ENCODE measurements at places on chromosomes 1 and 21.

DNA sequence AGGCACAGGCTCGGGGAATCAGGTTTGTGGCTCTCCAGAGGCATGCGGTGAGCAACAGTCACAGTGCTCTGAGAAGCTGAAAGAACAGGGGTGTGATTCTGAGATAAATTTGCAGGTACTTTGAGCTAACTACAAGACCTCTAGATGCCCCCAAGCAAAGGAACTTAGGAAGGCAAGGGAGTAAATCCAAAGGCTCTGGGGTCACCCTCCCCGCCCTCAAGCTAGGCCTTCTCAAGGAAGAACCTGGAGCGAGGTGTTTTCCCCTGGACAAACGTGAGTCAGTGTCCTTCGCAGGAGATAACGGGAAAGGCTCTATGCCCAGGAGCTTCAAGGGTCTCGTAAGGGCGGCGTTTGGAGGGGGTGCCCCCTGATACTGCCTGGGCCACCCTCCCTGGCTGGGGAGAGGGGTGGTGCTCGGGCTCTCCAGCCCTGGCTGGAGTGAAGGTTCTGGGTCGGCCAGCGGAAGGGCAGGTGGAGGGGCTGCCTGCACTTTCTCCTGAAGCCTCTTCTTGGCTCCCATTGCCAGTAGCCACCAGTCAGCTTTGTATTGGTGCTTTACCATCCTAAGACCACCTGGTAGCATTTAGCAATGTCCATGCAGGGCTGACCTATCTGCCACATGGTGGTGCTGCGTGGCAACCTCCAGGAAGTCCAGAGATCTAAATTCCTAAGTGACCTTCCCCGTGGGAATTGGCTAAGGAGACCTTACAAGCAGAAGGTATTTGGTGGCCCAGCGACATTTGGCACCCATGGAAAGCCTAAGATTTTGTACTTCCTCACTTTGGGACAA, 44.0 kb downstream of the GPR161 start:
- DNase-seq = no peak

GRCh38 chr1:11576109-11576875, 77.9 kb downstream of the FBXO2 start:
- no peak for DNase-seq

- DNase-seq = no peak
These were observed 14.8 kb downstream of the LHX4 start for GRCh38 chr1:180244840-180245239.

DNA sequence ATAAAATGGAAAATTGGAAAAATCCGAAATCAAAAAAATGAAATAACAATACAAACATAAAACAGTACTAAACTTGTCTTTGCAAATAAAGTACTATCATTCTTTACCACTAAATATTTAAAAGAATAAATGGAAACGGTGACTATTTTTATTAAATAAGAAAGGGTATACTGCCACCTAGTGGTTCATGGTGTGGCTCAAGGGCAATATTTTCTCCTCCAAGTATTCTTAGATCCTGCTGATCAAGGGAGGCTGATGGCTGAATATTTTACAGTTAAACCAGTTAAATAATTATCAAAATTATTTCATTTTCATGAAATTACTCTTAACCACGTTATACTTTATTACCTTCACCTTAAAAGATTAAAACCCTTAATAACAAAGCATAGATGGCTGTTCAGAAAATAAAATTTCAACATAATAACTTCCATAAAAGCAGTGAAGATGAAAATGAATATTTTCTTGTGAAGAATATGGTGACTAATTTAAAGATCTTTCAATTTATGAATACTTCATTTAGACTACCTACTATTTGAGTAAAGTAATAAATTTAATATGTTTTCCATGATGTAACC, 1793.9 kb downstream of the NCAM2 start:
- no peak for DNase-seq

- DNase-seq = no peak
These were observed 7.5 kb downstream of the LRRC8C start for GRCh38 chr1:89640440-89640839.

DNA sequence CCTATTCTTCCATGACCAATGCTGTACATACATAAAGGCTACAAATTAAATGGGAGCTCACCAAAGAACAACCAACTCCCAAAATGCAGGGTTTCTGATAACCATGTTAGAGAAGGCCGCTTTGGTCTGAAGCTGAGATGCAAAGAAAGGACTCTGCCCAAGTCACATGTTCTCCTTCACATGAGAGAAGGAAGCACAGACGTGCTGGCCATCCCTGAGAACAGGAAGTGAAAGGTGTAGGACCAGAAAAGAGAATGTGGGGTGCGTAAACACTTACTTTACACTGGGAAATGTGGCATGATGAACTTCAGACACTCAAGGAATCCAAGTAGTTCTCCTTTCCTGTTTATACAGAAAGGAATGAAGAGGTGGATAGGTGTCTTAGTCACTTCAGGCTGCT, 31.7 kb upstream of the TADA1 start:
- no peak for DNase-seq

DNA sequence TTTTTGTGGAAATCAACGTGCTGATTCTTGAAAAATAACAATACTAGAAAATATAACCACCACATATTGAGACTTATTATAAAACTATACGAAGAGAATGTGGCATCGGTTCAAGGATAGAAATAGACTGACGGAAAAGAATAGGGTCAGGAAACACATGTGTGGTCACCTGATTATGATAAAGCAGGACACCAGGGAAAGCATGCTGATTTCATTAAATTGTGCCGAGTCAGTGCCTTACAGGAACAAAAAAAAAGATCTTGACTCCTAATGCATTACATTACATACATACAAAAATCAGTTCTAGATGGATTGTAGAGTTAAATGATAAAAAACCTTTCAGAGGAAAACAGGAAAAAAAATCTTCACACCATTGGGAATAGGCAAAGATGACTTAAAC, 43.5 kb upstream of the SERPINC1 start:
- no peak for DNase-seq

DNA sequence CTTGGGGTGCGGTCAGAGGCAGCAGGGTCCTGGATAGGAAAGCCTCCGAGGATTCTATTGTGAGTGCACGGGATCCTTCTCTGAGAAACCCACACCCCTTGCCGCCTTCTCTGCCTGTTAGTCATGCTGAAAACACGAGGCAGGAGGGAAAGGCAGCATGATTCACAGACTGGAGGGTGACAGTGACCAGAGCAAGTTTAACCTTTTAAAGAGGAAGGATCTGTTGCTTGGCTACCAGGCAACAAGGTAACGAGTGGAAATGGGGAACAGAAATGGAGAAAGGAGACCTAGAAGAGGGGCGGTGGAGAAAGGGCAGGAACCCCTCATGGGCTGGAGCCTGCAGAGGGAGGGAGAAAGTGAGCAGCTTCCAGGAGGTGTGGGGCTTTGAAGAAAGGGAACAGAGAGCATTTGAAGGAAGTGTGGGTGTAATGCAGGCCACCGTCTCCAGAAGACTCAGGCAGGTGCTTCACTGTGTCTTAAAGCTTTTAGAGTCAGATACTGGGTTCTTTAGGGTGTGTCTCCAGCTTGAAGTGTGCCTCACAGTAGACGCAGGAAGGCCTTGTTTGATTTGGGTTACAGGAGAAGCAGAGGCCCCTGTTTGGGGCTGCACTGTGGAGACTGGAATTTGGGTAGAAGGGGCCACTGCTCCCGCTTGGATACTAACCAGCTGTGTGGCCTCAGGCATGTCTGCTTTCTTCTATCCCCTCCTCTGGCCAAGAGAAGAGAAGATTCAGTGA, 19.1 kb downstream of the OPTC start:
- DNase-seq = no peak

DNA sequence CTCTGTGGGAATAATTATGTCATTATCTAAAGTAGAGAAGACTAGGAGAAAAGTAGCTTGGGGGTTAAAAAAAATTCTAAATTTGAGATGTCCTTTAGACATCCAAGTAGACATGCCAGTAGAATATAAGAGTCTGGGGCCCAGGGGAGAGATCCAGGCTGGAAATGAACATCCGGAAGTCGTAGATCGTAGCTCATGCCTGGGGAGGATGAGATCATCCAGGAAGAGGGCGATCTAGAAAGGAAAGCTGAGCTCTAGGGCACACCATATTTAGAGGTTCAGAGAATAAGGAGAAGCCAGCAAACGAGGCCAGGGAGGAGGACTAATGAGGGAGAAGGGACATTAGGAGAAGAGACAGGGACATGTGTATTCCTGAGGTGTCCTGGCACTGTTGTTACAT, 12.2 kb downstream of the NGF start:
- DNase-seq = no peak

DNA sequence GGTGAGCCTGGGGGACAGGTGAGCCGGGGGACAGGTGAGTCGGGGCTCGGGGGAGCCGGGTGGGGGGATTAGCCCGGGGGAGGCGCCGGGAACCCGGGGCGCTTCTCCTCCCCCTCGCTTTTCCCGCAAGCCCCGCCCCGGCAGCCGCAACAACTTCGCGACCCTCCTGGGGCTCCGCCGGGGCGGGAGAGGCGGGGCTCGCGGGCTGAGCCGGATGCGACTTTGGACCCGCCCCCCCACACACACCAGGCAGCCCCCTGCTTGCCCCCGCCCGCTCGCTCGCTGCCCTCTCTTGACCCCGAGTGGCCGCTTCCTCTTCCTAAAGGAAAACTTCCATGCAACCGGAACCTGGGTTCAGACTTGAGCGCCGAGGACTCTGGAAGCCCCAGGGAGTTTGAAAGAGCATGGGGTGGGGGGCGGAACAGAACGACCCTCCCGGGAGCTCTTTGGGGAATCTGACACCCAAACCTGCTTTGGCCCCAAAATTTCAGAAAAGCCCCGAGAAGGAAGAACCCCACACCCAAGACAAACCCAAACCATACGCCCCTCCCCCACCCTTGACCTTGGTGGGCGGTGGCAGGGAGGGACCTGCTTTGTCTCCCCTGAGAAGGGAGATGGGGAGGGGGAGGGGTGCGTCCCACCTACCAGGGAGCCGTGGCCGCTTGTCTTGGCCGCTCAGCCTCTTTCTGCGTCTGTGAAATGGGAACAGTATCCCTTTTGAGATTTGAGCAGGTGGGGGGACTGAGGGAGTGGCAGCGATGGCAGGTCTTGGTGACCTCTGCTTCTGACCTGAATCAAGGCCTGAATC, 550 bp downstream of the ARHGEF16 start:
- no peak for DNase-seq

DNA sequence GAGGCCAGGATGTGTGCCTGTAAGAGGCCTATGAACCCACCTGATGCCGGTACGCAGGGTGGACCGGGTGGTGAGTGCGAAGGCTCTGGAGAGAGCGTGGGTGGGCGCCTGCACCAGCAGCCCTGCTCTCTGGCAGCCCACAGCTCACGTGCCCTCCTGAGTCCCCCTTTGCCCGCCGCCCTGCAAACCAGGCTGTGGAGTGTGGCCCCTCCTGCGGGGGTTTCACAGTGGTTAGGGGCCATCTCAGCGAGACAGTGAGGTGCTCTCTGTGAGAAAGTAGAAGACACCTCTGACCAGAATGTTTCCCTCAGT, 22.3 kb downstream of the RHBG start:
- no peak for DNase-seq

- DNase-seq = no peak
These were observed 111.9 kb downstream of the NGF start for GRCh38 chr1:115225993-115226685.

- DNase-seq = peak; percentile 83
These were observed 24.6 kb downstream of the ARHGEF19 start for GRCh38 chr1:16187748-16188401.

DNA sequence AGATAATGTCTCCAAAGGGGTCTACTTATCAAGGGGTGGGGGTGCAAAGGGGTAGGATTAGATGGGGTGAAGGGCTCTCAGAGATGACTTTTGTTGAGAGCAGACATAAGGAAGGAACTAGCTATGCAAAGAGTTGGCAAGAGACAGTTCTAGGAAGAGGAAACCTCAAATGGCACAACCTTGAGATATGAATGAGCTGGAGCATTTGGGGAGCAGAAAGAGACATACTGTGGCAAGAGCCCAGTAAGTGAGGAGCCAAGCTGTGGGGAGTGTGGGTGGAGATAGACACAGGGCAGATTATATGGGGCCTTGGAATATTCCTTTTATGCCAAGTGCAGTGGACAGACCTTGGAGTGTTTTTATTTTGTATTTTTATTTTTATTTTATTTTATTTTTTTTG, 84.8 kb upstream of the BTG3 start:
- no peak for DNase-seq

GRCh38 chr21:42997053-42997452, 22.7 kb downstream of the PKNOX1 start:
- DNase-seq = no peak

GRCh38 chr1:160407839-160408801, 7.8 kb downstream of the VANGL2 start:
- DNase-seq = peak; percentile 54

DNA sequence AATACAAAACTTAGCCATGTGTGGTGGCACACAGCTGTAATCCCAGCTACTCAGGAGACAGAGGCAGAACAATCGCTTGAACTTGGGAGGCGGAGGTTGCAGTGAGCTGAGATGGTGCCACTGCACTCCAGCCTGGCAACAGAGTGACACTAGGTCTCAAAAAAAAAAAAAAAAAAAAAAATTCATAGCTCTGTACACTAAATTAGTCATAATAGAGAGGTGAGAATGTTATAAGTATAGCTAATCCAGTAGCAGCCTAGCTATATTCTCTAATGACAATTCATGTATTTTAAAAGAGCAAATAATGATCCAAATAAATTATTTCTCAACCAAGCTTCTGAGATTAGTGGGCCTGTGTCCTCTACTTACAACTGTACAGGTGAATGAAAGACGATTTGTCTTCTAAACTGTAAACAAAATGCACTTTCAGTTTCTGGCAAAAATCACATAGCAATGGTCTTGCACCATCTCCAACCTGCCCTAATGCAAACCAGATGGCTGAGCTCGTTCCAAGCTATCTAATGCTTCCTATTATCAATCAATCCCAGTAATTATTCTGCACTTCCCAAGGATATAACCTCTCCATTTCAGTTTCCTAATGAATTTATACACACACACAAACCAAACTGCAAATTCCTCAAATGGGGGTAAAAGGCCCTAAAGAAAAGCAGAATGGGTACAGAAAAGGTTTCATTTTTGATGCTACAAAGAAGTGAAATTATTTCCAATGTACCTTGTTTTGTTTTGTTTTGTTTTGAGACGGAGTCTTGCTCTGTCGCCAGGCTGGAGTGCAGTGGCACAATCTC, 56.5 kb downstream of the GATAD2B start:
- no peak for DNase-seq
